ENCODE measurements at places on chromosomes 7 and 10.

DNA sequence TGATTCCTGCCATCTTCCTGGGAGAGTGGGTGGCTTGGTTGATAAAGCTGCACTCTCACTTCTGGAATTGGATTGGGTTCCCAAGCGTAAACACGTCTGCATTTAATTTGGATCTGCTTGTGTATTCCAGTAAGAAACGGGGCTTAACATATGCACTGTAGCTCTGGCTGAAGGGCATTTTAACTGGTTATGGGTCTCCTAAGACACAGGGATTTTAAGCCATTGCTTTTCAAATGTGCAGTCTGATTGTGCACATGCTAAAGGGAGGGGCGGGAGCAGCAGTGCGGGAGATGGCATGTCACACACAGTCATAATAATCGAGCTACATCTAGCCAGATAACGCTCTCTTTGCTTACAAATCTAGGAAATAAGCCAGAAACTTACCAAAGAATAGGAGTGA is 247.3 kb upstream of the LYZL1 start:
- no peak for DNase-seq

DNA sequence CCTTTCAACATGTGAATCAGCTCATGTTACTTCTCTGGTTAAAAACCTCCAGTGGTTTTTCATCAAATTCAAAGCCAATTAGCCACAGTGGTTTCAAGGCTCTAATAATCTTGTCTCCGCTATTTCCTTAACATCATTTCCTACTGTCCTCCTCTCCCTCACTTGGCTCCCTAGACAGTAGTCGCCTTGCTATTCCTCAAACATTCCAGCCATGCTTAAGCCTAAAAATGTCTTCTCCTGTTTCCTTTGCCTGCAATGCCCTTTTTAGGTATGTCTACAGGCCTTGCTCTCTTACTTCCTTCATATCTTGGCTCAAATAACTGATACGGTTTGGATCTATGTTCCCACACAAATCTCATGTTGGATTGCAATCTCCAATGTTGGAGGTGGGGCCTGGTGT is 779.4 kb upstream of the LRRN3 start:
- no peak for DNase-seq

- no peak for DNase-seq
Observed at GRCh38 chr7:30450240-30450982, 28.2 kb downstream of the NOD1 start.

DNA sequence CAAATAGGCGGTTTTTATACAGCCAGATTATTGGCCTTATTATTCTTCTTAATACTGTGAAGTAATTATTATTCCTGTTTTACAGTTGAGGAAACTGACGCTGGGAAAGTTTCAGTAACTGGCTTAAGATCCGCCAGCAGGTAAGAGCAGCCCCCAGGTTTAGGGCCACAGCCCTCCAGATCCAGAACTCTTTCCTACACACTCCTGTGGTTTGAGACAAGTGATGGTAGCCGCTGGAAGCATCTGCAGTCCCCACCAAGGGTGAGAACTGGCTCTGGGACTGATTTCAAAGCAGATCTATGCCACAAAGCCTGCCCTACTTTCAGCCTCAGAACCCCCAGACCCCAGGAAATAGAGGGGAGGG is 3.0 kb upstream of the UNC5B start:
- DNase-seq: no peak

- no peak for DNase-seq
Observed at GRCh38 chr7:45568536-45569289, 5.5 kb upstream of the ADCY1 start.

- peak; percentile 57 for DNase-seq
Observed at GRCh38 chr7:155190688-155191087, 107.0 kb upstream of the INSIG1 start.

- DNase-seq: peak; percentile 36
Observed at GRCh38 chr7:29035044-29035740, 77.1 kb upstream of the TRIL start.

- no peak for DNase-seq
Observed at GRCh38 chr10:45427970-45428366, 54.0 kb downstream of the ALOX5 start.

GRCh38 chr10:130936851-130937250 is 374.7 kb downstream of the TCERG1L start:
- DNase-seq: no peak
